H7 (cell line): ENCODE measurements at places on chromosomes 12 and 14.
A peak's percentile ranks its signal among the peaks of the same experiment; 100 is the strongest.

GRCh38 chr12:100794441-100795173 is at the start of gene ANO4:
Gene ANO4, plus strand, starts transcription at chr12:100794776. Its CDS starts 107,010 bp downstream, at chr12:100901786.
- DNase-seq, result peak; percentile 18

- peak; percentile 67 for DNase-seq
Measured at GRCh38 chr12:124862768-124863415, 772 bp downstream of the SCARB1 start.

DNA sequence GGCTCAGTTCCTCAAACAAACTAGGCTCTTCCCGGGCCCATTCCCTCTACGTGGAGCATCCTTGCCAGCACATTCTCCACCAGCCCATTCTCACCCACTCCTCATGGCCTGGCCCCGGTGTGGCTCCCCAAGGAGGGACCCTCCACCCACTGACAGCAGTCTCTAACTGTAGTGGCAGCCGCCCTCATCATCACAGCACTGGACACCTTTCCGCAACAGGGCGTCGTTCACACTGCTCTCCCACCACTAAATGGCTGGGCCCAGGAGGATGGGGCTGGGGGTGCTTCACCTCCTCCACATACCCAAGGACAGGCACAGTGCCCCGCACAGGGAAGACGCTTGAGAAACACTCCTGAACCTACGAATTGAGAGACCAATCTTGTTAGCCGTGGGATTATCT is 123.0 kb downstream of the RIMBP2 start:
- DNase-seq, result no peak

GRCh38 chr14:92568621-92569479 is 55.3 kb downstream of the RIN3 start:
- no peak for DNase-seq

- no peak for DNase-seq
Measured at GRCh38 chr12:94571556-94571955, 78.8 kb downstream of the TMCC3 start.

DNA sequence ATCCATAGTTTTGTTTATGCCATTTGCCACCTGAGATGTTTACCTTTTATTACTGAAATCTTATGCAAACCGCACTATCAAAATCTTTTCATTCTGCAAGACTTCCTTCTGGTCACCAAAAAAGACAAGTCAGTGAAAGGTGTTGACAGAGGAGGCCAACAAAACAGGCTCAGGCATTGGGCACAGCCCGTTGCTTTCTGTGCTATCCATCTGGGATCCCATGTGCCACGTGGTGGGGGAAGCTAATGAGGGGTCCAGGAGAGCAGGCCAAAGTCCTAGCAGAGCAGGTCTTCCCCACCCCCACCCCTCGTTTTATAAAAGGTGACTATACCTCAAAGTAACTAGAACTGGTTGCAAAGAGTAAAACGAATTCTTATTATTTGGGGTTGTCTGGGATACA is 1.2 kb downstream of the ALDH1L2 start:
- DNase-seq, result no peak
